ENCODE measurements at places on chromosomes 5 and 9.

- DNase-seq: no peak
Measured at GRCh38 chr9:33177086-33177485, 9.9 kb upstream of the B4GALT1 start.

- DNase-seq: no peak
Measured at GRCh38 chr9:129011761-129012181, 16.4 kb downstream of the SH3GLB2 start.

DNA sequence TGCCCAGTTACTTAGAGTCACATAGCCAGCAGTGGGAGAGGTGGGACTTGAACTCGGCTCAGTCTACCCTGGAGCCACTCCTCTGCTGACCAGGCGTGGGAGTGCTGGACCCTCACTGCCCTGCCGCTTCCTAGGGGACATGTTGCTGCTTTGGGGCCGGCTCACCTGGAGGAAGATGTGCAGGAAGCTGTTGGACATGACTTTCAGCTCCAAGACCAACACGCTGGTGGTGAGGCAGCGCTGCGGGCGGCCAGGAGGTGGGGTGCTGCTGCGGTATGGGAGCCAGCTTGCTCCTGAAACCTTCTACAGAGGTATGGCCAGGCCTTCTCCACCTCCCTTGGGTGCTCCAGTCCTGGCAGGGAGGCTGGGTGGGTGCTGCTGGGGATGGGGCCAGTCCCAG, 3.4 kb upstream of the CACFD1 start:
- no peak for DNase-seq

- DNase-seq: no peak
Measured at GRCh38 chr9:94553029-94553938, 1.6 kb upstream of the PCAT7 start.

GRCh38 chr5:32777222-32777621, 66.1 kb downstream of the NPR3 start:
- no peak for DNase-seq

GRCh38 chr9:30482499-30482898, 1901.9 kb upstream of the ACO1 start:
- no peak for DNase-seq

DNA sequence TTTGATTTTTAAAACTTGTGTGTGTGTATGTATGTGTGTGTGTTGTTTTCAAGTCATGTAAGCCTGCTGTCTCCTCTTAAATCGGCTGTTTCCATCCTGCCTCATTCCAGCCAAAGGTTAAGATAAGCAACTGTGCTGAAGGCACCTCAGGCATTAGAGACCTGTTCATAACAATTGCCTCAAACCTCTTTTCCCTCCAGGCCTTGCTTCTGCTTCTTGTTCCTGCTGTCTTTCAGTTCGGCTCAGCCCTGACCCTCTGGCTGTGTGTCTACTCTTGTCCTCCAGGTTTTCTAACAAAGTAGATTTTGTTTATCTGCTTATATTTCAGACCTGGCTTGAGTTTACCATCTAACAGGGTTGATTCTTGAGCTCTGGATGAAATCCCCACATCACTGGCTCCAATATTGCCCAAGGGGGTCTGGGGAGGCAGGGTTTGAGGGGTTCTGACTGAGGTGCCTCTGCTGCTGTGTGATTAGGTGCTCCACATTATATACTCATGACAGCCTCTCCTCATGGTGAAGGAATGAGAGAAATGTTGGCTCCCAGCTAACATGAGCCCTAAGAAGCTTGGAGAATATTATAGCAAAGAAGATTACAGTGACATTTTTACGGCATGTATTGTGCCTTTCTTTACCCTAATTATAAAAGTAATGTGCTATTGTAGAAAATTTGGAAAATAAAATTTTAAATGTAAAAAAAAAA, 229.7 kb upstream of the PIK3R1 start:
- no peak for DNase-seq

- DNase-seq: no peak
Measured at GRCh38 chr9:127684576-127684975, 22.2 kb upstream of the CFAP157 start.

- DNase-seq: no peak
Measured at GRCh38 chr9:136361754-136362449, 1.6 kb downstream of the DNLZ start.

GRCh38 chr5:29230591-29230990, 1962.9 kb upstream of the CDH6 start:
- no peak for DNase-seq

GRCh38 chr5:6494939-6495338, 46.3 kb downstream of the UBE2QL1 start:
- DNase-seq: no peak

DNA sequence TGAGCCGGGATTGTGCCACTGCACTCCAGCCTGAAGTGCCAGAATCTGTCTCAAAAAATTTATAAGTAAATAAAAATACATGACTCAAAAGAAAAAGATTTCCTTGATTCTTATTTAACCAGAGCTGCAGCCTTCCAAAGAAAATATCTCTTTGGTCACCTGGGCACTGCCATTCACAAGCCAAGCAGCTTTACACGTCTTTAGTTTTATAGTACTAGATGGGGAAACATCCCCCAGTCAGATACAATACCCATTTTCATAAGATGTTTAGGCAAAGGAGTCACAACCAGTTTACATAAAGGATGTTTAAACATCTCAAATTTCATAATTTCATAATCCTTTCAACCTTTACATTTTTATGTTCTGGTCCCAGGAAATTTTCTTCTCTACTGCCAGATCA, 13.7 kb upstream of the OXCT1 start:
- DNase-seq: no peak

GRCh38 chr9:132873403-132873802, 4.7 kb downstream of the AK8 start:
- DNase-seq: no peak

GRCh38 chr5:133295520-133295919, 243.7 kb downstream of the HSPA4 start:
- no peak for DNase-seq

DNA sequence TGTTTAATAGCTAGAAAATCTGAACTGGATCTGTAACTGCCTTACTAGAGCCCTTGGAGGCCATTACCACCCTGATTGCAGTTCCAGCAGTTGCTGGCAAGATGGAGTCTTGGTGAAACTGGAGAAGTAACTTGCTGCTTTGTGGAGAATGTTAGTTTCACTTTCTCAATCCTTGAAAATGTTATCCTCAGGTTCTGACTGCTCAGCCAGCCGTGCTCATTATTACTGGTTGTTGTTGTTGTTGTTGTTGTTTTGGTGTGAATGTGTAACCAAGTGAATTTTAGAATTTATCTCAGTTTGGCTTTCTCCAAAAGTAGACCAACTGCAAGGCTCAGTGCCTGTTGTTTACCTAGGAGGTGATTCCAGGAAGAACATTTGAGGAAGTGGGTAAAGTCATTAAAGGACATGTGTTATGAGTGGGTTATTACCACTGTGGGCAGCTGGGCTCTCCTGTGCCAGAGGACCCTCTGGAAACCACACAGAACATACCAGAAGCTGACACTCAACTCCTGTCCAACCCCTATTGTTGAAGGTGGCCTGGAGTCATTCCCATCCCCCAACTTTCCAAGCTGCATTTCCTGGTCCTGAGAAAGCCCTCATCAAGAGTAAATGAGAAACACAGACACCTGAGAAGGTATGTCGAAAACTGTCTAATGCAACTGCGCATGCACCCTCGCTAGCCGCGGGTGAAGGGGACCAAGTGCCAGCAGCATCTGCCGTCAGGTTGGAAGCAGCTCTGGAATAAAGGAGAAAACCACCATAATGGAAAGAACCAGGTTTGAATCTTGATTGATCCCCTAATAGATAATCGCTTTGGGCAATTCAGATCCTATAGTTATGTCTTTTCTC, 111.6 kb downstream of the CMYA5 start:
- DNase-seq: no peak

DNA sequence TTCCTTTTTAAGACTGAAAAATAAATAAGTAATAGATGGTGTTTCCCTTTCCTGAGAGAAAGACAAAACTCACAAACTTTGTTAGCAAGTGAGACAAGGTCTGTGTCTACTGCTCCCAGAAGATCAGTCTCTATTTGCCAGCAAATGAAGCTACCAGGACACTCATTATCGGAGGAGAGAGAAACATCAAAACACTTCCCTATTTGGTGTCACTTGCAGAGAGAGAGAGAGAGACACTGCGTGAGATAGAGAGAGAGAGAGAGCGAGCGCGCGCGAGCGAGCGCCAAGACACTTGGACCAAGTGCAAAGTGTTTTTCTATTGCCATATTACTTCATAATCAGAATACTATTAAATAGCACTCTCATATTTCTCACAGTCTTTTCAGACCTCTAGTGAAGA, 142.7 kb downstream of the KCNN2 start:
- DNase-seq: no peak

- no peak for DNase-seq
Measured at GRCh38 chr5:174418809-174419539, 305.4 kb upstream of the MSX2 start.
